Activated CD4-positive, alpha-beta T cell treated with anti-CD3 and anti-CD28 coated beads, Interleukin-2, amount 10 ng/mL, durations not matched to agents 24 days and 14 days (primary cell): ENCODE measurements at places on chromosomes 7 and 10.

DNA sequence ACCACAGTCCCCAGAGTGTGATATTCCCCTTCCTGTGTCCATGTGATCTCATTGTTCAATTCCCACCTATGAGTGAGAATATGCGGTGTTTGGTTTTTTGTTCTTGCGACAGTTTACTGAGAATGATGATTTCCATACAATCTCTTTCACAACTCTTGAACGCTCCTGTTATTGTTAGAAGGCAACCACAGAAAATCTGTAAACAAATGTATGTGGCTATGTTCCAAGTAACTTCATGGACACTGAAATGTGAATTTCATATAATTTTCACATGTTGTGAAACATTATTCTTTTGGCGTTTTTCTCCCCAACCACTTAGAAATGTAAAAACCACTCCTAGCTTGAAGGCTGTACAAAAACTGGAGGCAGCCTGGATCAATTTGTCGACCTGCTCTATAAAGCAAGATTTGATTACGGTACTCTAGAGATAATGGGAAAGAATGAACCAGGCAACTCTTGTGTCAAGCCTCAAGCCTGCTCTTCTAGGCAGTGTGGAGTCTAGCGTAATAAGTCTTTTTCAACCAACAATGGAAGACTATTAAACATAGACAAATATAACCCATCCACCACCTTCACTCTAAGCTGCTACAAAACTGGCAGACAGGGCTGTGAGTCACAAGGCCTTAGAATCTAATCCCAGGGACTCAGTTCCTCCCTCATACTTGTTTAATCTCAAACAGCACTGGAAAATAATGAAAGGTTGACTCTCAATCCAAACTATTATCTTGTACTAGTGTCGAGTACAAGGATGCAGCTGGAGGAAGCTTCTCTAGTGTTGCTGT lies 22.7 kb downstream of the ARL3 start:
- DNase-seq, result no peak

- no peak for DNase-seq
These were observed 9.9 kb upstream of the PPP1R9A start for GRCh38 chr7:94897541-94897940.

DNA sequence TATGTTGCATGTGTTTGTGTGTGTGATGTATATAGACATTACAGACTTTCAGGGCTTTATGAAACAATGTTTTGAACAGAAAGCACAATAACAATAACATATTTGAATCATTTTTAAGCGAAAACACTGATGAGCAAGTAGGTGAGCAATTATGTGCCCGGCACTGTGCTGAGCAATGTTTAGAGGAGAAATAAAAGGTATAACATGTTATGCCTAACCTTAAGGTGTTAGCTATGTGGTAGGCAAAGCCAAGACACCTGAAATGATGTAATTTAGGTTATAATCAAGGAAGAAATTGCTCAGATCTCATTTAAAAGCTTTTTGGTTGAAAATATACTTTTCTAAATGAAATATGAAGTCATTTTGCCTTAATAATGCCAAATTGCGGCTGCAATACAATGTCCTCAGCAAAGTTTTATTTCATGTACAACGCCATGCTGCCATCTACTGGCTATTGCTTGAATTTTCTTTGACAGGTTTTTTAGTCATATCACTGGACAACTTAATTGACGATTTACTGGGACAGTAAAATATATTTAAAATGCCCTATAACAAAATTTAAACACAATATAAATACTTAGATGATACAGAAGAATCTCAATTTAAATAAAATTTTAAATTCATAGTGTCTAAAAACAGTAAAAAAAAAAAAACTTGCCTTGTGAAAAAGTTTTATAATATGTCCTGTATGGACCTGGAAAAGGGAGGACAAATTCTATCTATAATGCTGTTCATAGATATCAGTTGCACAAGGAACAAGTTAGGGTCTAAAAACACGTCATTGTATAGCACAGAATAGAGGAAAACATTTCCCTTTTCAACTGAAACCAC lies 131.1 kb upstream of the CDK1 start:
- peak; percentile 85 for DNase-seq

GRCh38 chr10:36220151-36220550 lies 578.1 kb upstream of the FZD8 start:
- DNase-seq, result no peak

- no peak for DNase-seq
These were observed 16.1 kb upstream of the FKBP9 start for GRCh38 chr7:32941181-32941580.

DNA sequence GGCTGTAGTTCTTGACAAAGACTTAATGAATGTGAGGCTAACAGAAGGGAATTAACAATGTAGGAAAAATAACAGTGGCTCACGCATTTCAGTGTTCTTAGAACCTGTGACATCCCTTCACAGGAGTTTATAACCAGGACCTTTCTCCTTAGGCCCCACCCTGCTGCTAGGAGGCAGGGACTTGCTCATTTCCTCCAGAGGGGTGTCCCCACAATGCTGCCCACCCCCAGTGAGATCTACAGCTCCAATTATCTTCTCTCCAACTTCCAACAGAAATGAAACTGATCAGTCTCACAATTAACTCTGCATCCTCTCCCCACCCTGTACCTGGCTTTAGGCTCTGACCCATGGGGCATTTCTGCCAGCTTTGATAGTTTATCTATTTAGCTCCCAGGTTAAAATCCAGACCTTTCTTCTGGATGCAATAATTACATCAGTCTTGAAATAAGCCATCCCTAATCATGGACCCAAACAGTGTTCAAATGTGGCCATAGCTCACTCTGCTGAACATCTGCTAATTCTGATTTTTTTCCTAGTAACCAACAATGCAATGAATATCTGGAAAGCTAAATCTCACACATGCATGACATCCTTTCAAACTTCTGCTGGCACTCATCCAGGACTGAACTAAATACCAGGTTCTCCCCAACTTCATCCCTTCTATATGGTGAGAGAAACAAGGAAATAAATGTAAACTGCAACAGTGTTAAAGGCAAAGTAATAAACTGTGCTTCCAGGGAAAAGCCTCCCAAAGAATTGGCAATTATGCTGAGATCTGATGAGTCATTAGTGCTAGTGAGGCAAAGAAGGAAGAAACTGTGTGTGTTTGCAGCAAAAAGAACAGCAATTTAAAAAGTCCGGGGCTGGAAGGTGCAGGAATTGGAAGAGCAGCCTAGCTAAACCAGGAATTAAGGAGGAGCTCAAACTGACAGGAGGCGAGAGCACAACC lies 64.6 kb downstream of the HERPUD2 start:
- DNase-seq, result peak; percentile 51

DNA sequence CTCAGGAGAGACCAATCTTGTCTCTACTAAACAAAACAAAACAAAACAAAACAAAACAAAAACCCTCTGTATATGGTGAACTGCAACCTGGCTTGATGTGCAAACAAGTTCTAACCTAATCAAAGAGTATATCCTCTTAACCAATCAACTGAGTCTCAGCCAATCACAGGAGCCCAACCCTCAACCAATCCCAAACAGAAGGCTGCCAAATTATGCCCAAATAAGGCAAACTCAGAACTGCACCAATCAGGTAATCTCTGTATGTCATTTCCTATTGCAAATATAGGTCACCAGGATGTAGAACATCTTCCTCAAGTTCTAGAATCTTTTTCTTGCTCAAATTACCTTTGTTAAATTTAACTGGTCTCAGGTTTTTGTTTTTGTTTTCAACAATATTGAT lies 5.2 kb downstream of the FAM133B start:
- DNase-seq, result peak; percentile 61

DNA sequence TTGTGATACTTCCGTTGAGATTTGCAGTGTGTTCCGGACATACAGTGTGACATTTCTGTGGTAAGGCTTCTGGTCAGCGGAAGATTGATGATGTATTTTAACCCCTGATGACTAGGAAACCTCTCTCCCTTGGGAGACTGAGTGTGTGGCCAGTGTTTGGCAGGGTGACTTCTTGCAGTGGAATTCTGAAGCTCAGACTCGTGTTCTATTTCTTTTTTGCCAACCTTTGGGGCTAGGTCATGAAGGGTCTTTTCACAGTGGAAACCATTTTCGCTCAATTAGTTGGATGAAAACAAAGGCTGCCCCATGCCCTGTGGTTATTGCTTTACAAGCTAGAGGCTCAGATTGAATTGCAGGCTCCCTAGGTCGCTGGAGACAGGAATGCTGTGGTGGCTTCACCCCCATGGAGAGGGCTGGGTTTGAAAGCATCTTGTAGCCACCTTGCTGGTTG lies 288.9 kb downstream of the BBS9 start:
- DNase-seq, result no peak

GRCh38 chr10:70985824-70986622 lies 97.7 kb upstream of the PCBD1 start:
- DNase-seq, result peak; percentile 59

GRCh38 chr10:106401161-106401560 lies 763.3 kb downstream of the SORCS1 start:
- no peak for DNase-seq

DNA sequence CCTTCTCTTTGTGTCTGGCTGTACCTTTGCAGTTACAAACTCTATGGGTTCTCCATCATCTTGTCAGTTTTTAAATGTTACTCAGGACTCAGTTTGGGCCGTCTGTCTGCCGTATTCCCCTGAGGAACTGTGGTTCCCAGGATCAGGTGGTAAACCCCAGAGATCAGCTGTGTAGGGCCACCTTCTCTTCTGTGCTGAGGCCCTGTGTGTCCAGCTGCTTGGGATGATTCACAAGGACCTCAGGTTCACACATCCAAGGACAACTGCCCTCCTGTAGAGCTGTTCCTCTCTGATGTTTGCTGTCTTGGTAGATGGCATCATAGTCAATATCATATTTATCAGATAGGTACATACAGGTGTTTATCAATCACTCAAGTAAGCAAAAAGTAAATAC lies 24.5 kb downstream of the CUL1 start:
- DNase-seq, result no peak

- DNase-seq, result no peak
These were observed 101.7 kb downstream of the HOXA1 start for GRCh38 chr7:26993816-26994810.

- DNase-seq, result no peak
These were observed 33.1 kb downstream of the SUV39H2 start for GRCh38 chr10:14911801-14912200.

GRCh38 chr7:24966802-24967201 lies 13.2 kb downstream of the OSBPL3 start:
- DNase-seq, result no peak

DNA sequence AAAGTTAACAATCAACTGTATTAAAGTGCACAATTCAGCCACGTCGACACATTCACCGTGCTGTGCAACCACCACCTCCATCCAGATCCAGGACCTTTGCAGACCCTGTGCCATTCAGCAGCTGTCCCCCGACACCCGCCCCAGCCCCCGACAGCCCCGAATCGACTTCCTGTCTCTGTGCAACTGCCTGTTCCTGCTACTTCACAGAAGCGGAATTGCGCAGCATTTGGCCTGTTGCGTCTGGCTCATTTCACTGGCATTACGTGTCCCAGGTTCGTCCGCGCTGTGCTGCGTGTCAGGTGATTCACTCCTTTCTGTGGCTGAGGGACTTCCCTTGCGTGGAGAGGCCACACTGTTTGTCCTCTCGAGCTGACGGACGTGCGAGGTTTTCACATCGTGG lies 33.2 kb upstream of the DNAAF5 start:
- DNase-seq, result no peak

DNA sequence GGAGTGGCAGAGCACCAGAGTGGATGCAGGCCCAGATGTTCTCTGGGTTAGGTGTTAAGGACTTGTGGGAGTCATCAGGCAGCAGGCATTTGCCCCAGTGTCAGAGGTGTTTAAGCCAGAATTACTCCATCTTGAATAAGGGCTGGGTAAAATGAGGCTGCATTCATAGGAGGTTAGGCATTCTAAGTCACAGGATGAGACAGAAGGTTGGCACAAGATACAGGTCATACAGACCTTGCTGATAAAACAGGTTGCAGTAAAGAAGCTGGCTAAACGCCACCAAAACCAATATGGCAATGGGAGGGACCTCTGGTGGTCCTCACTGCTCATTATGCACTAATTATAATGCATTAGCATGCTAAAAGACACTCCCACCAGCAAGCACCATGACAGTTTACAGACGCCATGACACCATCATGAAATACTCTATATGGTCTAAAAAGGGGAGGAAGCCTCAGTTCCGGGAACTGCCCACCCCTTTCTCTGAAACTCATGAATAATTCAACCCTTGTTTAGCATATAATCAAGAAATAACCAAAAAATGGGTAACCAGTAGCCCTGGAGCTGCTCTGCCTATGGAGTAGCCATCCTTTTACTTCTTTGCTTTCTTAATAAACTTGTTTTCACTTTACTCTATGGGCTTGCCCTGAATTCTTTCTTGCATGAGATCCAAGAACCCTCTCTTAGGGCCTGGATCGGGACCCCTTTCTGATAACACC lies 882 bp upstream of the LRRC61 start:
- peak; percentile 92 for DNase-seq

DNA sequence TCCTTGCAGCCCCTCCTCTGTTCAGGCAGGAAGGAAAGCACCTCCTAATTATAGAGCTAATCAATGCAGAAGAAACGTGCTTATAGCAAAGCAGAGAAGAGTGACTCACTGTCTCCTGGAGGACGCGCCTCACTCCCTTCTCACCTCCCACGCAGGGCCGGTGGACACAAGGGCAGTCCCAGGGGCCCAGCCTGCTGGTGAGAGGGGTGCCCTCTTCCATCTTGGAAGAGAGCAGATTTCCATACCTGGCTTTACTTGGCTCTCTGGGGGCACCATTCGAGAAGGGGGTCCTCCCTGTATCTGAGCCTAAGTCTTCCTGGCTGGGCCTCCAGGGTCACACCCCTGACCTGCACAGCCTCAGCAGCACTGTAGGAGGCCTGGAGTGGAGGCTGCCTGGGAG lies 55.8 kb downstream of the RASGEF1A start:
- DNase-seq, result no peak

GRCh38 chr7:29447828-29448227 lies 115.8 kb upstream of the PRR15 start:
- DNase-seq, result no peak

- DNase-seq, result peak; percentile 66
These were observed 34.2 kb downstream of the PUS7 start for GRCh38 chr7:105487579-105488571.

DNA sequence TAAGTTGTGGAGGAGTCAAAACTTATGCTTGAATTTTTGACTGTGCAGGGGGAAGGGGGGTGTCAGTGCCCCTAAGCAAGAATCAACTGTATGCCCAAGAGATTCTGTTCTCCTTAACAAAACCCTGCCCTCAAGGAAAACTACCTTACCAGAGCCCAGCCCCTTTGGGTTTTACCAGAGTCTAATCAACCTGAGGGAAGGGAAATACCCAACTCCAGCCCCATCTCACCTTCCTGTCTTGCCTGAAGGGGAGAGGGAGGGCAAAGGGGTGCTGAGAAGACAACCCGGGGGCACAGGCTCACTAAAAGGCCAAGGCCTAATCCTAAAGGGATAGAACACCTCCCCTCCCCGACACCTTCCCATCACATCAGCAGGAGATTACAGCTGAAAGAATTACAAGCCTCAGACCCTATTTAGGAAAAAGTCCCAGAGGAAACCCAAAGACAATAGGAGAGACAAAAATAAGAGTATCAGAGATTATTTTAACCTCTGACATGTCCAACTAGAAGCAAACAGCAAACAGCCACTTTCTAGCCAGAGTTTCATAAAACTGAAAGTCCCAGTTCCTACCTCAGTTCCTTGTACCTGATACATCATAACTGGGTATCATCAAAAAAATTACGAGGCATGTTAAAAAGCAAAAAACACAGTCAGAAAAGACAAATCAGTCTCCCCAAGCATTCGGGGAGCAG lies 26.8 kb upstream of the C7orf33 start:
- DNase-seq, result no peak

GRCh38 chr10:51301644-51302043 lies 227.4 kb downstream of the PRKG1 start:
- DNase-seq, result no peak

- DNase-seq, result no peak
These were observed 112.4 kb downstream of the ANKRD26 start for GRCh38 chr10:26987851-26988250.
